Fibroblast of skin of left biceps (primary cell): ENCODE measurements at places on chromosomes 3 and 15.

DNA sequence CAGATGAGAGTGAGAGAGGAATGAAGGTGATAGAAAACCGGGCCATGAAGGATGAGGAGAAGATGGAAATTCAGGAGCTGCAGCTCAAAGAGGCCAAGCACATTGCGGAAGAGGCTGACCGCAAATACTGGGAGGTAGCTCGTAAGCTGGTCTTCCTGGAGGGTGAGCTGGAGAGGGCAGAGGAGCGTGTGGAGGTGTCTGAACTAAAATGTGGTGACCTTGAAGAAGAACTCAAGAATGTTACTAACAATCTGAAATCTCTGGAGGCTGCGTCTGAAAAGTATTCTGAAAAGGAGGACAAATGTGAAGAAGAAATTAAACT is 88.9 kb downstream of the EOMES start:
- DNase-seq = no peak

DNA sequence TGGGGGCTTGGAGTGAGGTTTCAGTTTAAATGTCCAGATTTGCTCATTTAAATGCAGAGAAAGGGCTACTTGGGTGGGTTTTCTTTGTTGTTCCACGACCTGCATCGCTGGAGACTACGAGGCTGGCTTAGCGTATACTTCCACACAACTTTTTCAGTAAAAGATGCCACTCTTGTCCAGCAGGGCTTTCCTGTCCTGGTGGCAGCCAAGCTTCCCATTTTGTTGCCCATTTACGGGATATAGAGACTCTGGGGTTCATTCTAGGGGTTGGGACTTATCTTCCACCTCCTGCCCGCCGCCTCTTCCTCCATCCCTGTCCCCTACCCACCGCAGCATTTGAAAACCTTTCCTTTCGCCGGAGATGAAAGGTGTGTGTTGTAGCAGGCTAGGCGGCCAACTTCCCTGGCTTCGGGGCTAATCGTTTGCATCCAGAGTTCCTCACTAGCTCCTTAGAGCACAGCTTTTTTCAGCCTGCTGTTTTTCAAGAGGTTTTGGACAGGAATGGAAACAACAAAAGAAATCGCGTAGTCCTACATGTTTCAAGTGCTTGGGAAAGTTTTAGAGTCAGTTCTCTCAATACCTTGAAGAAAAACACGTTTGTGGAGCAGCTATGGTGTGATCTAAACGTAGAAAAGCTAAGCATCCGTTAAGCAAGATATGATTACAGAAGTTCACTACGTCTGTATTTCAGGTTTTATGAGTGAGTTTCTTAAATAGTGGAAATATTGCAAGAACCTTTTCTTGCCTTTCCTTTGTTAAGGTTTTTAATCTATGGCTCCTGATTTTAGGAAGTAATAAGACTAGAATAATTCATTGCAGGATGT is 843 bp downstream of the CHRNA5 start:
- DNase-seq = no peak

- DNase-seq = no peak
Measured at GRCh38 chr15:83458381-83458780, 11.2 kb downstream of the SH3GL3 start.

DNA sequence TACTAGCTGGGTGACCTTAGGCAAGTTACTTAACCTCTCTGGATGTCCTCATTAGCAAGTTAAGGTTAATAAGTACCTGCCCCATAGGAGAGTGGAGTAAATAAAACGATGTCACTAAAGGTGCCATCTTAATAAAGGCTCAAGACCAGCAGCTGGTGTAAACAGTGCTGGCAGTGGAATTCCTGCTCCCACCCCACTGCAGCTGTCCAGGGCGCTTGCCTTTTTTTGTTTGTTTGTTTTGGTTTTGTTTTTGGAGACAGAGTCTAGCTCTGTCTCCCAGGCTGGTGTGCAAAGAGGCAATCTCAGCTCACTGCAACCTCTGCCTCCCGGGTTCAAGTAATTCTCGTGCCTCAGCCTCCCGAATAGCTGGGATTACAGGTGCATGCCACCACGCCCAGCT is 28.9 kb downstream of the IDH3A start:
- no peak for DNase-seq

DNA sequence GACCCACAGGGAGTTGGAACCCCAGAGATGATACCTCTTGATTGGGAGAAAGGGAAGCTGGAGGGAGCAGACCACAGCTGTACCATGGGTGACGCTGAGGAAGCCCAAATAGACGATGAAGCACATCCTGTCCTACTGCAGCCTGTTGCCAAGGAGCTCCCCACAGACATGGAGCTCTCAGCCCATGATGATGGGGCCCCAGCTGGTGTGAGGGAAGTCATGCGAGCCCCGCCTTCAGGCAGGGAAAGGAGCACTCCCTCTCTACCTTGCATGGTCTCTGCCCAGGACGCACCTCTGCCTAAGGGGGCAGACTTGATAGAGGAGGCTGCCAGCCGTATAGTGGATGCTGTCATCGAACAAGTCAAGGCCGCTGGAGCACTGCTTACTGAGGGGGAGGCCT is 201.1 kb downstream of the AKAP13 start:
- no peak for DNase-seq

- DNase-seq = no peak
Measured at GRCh38 chr15:66400351-66400774, 13.7 kb downstream of the MAP2K1 start.

DNA sequence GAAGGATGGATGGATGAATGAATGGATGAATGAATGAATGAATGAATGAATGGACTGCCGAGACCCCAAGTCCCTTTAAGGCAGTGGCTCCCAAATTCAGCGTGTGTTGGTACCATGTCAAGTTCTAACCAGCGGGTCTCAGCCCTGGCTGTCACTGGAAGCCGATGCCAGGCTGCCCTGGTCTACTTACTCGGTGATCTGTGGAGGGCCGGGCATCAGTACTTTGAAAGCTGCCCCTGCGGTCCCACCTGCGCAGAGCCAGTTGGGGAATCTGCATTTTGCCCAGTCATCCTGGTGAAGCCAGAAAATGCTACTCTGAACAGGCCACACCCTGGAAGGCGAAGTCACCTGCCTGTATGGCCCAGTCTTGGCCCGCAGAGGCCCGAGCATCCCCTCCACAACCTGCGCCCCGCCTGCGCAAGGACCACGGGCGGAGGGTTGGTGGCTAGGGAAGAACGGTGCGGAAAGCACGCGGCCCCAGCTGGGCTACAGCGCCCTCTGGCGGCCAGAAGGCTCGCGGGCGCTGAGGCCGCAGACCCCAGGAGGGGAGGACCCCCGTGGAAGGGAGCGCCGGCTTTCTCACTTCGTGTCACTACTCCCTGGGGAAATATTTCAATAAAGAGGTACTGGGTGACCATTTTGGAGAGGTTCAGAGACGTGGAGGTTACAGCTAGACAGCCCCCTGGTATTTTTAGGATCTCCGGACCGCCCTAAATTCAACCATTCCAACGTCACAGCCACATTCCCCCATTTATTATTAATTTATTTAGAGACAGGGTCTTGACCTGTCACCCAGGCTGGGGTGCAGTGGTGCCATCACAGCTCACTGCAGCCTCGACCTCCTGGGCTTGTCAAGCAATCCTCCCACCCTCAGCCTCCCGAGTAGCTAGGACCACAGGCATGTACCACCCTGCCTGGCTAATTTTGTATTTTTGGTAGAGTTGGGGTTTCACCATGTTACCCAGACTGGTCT is 34.9 kb downstream of the PRKCD start:
- no peak for DNase-seq
